ENCODE measurements at places on chromosomes 4 and X.

- DNase-seq = no peak
Measured at GRCh38 chrX:134782796-134783195, 124.5 kb upstream of the PLAC1 start.

DNA sequence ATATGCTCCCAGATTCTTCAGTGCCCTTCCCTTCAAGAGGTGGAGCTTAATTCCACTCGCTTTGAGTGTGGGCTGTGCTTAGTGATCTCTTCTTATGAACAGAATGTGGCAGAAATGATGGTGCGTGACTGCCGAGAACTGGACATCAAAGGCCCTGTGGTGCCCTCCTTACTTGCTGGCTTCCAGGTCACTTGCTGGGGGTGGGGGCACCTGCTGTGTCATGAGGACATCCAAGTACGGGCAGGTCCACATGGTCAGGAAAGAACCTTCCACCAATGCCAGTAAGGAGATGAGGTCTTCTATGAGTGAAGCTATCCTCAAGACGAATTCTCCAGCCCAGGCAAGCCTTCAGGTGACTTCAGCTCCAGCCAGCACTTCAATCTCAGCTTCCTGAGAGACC is 95.8 kb downstream of the FAM53A start:
- no peak for DNase-seq

DNA sequence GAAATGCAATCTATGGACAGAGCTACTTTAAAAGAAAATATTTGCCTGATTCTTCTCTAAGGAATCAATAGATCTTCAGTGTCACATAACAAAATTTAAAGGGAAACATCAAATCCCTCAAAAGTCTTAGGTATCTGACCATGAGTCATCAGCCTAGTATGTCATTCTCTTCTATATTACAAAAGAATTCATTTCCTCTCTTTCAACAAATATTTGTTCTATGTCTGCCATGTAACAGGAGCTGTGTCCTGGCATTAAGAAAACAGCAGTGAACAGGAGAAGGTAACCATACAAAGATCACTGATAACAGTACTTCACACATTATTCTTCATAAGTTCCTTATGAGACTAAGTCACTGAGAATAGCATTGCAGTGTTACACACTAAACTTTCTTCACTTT is 243.6 kb upstream of the DKK2 start:
- DNase-seq = no peak

DNA sequence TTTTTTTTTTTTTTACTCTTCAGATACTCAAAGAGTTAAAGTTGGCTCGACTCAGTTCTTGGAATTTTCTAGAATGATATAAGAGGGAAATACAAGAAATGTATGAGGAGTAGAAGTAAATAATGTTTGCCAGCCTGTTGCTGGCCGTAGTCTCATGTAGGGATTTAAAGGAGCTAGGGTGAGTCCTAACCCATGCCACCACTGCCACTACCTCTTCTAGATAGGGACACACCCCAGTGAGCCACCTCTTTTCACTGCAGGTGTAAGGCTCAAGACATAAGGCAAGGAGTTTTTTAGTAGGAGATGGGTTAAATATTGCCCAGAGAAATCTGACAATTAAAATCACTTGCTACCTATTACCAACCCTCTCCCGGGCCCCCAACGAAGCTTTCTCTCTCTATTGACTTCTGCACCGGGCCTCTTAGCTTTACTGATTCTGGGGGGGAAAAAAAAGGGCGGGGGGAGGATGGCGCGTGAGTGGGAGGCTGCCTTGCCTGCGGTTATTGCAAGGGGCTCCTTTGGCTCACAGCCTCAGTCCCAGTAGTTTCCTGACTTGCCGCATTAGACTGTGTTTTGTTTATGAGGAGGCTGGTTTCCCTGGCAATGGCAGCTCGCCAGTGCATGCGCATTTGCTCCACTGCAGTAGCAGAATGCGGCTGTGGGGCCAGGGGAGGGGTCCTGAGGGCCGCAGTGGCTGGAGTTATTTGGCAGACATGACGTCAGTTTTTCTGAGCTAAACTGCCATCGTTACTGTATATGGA is 3.0 kb downstream of the LINC00632 start:
- DNase-seq = no peak

GRCh38 chr4:128220286-128221235 is 67.1 kb downstream of the PGRMC2 start:
- no peak for DNase-seq

DNA sequence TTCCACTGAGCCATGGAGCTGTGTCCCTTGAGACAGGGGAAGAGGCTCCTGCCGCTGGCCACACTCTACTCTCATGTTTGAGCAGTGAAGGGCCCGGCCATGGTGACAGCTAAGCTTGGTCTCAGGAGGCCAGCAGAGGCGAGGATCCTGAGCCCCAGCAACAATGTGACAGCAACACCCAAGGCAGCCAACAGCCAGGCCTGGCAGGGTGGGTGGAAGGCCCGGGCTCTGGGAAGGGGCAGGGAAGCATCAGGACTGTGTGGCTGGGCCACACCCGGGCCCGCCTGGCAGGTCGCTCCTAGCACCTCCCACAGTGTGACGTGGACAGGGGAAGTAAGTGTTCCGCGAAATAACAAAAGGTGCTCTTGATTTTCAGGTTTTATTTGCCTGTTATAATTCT is 24.8 kb downstream of the L1CAM start:
- no peak for DNase-seq

- DNase-seq = no peak
Measured at GRCh38 chr4:146674829-146675570, 36.3 kb downstream of the POU4F2 start.

DNA sequence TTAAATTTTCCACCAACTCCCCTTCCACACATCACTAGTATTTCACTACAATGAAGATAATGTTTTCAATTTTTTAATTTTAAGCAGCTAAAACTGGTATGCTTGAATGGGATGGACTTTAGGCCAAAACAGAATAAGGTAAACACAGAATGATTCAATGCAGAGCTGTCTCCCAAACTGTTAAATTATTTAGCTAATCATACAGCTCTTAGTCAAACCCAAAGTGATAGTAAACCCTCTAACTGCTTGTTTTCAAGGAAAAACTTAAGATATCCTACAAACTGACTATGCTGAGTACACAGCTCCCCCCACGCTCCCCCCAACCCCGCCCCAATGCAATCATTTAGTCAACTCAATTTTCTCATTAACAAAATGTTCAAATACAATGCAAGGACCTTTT is 30.2 kb downstream of the CNOT6L start:
- no peak for DNase-seq

GRCh38 chr4:78518561-78518960 is 33.0 kb upstream of the ANXA3 start:
- no peak for DNase-seq

DNA sequence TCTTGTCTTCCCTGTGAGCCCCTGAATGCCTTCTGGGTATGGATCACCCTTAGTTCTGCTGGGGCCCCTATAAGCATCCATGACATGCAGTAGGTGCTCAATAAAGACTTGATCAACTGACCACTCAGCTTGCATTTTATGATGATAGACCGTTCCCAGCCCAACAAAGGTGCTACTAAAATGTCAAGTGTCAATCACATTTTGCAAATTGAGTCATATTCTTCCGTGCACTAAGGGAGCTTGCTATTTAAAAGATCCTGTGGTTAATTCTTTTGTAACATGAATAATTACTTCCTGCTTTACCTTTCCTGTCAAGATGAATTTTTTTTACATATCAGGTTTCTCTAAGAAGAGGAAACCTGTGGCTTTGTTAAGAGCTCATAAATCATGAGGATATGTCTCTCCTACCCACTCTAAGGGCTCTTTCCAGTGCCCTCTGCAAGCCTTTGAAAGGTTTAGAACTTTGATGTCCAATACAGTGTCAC is 47.6 kb downstream of the SH3KBP1 start:
- DNase-seq = no peak

DNA sequence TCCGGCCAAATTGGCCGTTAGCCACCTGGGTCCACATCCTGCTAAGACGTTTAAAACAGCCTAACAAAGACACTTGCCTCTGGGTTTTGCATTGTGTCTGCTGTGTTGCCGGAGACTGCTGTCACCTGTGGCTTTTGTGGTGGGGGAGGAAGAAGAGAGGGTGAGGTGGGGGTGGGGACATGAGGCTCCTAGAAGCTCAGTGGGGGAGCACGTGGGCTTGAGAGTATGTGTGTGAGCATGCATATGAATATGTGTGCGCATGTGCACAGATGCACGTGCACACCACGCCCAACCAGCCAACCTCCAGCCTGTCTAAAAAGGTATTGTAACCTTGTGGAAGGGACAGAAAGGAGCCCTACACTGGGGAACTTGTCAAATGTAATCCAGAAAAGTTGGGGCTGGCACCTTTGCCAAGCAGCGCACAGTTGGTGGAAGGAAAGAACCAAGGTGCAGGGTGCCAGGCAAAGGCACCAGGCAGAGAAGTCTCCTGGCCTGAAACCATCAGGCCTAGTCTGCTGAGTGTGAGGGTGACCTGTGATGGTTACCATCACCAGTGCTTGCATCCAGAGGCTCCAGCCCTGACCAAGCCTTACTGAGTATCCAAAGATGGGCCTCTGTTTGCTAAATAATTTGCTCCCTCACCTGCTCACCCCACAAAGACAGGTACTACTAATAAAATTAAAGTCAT is 10.1 kb upstream of the SASH3 start:
- DNase-seq = no peak

GRCh38 chr4:19850909-19851308 is 400.8 kb upstream of the SLIT2 start:
- DNase-seq = no peak

GRCh38 chr4:102339018-102339417 is 6.3 kb downstream of the SLC39A8 start:
- DNase-seq = no peak

DNA sequence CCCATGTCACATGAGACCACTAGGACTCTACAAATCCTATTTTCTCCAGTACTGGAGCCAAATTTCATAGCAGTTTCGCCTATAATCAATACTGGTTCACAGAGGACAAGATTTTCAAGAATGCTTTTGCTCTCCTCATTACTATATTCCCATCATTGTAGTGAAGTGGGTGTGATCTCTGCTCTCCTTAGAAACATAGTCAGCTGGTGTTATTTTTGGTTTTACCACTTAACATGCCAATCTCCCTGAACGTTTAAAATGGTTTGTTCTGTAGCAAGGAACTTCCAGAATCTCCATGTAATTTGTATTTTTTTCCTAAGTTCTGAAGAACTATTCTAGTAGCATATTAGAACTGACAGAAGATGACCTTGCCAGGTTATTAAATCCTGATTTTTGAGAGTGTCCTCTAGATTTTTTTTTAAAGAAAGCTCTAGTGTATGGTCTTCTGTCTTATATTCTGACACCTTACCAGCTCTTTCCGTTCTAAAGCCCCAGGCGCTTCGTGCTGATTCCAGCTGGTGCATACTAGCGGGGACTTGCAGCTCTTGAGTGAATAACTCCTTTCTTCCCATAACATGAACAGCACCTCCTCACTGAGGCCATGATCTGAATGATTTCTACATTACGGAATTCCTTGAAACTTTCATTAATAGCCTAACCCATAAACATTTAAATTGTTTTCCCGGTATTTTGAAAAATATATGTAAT is 1372.9 kb downstream of the TECRL start:
- no peak for DNase-seq

GRCh38 chrX:129932821-129933321 is 26.9 kb downstream of the UTP14A start:
- DNase-seq = no peak

DNA sequence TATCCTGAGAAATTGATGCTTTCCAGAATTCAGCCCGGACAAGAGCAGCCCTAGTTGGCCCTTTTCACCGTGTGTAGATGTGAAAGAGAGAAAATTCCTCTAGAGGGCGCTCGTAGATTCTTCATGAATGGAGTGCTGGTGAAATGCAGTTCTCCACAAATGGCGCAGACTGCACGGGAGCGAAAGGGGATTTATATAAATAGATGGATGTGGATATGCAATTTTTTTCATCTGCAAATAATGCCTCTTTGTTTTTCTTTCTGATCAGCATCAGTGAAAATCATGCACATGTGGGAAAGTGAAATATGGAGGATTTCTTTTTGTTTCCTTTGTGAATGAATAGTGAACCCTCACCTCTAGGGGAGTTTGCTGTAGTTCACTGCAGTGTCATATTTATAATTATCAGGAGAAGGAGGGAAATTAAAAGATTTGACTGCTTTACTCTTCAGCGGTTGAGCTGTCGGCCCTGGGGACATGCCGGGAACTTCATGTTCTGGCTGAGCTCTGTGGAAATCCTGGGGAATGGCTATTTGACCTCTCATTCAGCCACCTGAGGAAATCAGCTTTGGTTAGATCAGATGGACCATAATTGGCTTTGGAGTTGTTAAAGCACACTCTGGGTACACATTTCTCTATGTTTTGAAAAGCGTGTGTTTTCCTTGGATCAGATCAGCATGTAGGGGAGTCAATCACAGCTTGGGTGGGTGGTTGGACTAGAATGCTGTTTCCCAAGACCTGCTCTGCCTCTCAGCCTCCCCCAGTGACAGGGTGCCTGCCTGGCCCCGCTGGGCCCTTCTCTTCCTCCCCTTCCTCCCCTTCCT is 115.0 kb upstream of the SHISA3 start:
- no peak for DNase-seq

GRCh38 chr4:38804654-38805295 is at the start of gene TLR1:
Gene TLR1 (minus strand): TSS chr4:38804791. CDS start chr4:38798831, 5,960 bp downstream.
- no peak for DNase-seq

- no peak for DNase-seq
Measured at GRCh38 chrX:110698696-110699095, 96.9 kb downstream of the CHRDL1 start.

- no peak for DNase-seq
Measured at GRCh38 chr4:39524161-39524957, 2.9 kb downstream of the UGDH start.

GRCh38 chr4:78552389-78553042 is 946 bp downstream of the ANXA3 start:
- peak; percentile 69 for DNase-seq

- no peak for DNase-seq
Measured at GRCh38 chr4:165208221-165208652, 876 bp downstream of the KLHL2 start.

DNA sequence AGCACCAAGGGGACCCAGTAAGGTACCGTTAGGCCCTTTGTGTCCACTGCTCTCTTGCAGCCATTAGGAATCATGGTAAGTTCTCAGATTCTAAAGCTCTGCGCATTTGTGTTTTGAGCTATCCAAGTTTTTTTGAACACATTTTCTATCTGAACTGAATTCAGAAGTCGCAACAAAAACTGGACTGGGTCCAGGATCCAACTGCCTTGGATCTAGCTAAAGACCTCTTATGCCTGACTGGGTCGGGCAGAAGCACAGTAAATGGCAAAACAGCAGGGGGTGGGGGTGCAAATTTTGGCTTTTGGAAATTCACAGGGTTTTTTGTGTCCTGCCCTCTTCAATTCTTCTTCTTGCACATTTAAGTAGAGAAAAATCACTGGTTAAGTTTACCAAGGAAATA is 30.0 kb downstream of the RCHY1 start:
- no peak for DNase-seq

All from keratinocyte (primary cell).